ENCODE measurements at places on chromosomes 7 and 10. TPM values are rescaled to one million over a fixed set of nuclear protein-coding genes. Genes with fewer than 3 reads are reported as not detected.

The C7orf25 gene
- 6.1 TPM for total RNA-seq

The MPP7 gene
- 0.14 TPM for total RNA-seq

The HTR5A gene
- not detected for total RNA-seq

The ASB15 gene
- total RNA-seq, result not detected

The AVPI1 gene
- total RNA-seq, result 55.8 TPM

The TAS2R5 gene
- total RNA-seq, result 0.57 TPM

The IMMP2L gene
- total RNA-seq, result 4.3 TPM

The SEMA3D gene
- 1.3 TPM for total RNA-seq

The VWA2 gene
- total RNA-seq, result 0.43 TPM

The COMTD1 gene
- 8.3 TPM for total RNA-seq

The GDF2 gene
- 0.14 TPM for total RNA-seq

The NPSR1 gene
- not detected for total RNA-seq
